ENCODE measurements at places on chromosomes 11 and 22. TPM values are rescaled to one million over a fixed set of nuclear protein-coding genes. Genes with fewer than 3 reads are reported as not detected.
A peak's percentile ranks its signal among the peaks of the same experiment; 100 is the strongest.

DNA sequence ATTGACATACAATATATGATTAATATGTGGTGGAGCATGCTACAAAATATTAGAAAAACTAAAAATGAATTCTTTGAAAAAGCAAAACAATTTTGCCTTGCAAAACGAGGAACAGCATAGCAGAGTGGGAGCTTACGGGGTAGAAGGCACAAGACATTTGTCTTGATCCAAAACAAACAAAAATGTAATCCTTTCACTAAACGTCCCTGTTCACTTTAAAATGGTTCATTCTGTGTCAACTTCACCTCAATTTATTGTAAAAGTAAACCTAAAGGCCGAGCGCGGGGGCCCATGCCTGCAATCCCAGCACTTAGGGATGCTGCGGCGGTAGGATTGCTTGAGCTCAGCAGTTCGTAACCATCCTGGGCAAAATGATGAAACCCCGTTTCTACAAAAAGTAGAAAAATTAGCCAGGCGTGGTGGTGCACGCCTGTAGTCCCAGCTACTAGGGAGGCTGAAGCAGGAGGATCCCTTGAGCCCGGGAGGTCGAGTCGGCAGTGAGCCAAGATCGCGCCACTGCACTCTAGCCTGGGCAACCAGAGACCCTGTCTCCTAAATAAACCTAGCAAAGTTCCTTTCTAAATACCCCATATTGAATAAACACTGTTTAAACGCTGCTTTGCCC, 2.0 kb downstream of the PRDM10 start:
- H3K27ac ChIP-seq = peak overlapping the region; percentile 93
- H3K4me3 ChIP-seq = peak overlapping the region; percentile 82
- H3K36me3 ChIP-seq = peaks cover 14% of the 10 kb centered on the region
- no peaks in the 10 kb centered on the region for H3K27me3 ChIP-seq

GRCh38 chr11:78170874-78171549, 17.4 kb downstream of the KCTD21 start:
- H3K4me1 ChIP-seq = no peaks in the 10 kb centered on the region
- H3K27ac ChIP-seq = no peak overlapping the region
- no peak for DNase-seq
- H3K4me3 ChIP-seq = no peak overlapping the region
- H3K36me3 ChIP-seq = peaks cover 7% of the 10 kb centered on the region

GRCh38 chr11:37984991-37985390, 1387.0 kb upstream of the RAG2 start:
- H3K27ac ChIP-seq = no peak overlapping the region
- H3K4me1 ChIP-seq = no peaks in the 10 kb centered on the region
- no peaks in the 10 kb centered on the region for H3K36me3 ChIP-seq
- H3K4me3 ChIP-seq = no peak overlapping the region
- DNase-seq = no peak
- H3K27me3 ChIP-seq = no peaks in the 10 kb centered on the region

GRCh38 chr11:126062679-126063506, at the start of gene CDON:
Gene CDON, minus strand, starts transcription at chr11:126062866. Its CDS starts 39,390 bp downstream, at chr11:126023476.
- peak within 1 kb of the TSS; percentile 77 for H3K4me3 ChIP-seq
- peaks cover 55% of the 10 kb centered on the region for H3K27me3 ChIP-seq

DNA sequence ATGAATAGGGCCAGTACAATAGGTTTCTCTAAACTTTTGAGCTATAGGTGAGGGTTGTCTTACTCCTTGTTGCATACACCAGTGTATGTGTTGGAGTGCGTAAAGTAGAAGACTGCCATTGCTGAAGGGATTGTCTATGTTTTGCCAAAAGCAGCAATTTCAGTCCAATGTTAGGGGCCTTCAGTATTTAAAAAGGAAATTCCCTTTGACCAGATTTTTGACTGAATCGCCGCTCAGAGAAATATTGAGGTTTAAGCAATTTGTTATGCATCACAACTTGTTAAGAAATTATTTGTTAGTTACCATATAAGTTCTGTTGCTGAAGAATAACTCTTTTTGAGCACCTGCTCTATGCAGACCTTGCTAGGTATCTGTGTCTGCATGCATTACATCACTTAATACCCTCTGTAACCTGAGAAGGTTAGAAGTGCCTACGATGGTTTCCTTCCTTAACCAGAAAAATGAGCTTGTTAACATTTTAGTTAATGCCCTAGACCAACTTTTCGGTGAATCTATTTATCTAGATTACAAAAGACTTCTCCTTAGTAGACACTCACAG, 33.9 kb downstream of the MMP20 start:
- no peak overlapping the region for H3K27ac ChIP-seq
- DNase-seq = no peak
- no peaks in the 10 kb centered on the region for H3K27me3 ChIP-seq
- no peak overlapping the region for H3K4me3 ChIP-seq

DNA sequence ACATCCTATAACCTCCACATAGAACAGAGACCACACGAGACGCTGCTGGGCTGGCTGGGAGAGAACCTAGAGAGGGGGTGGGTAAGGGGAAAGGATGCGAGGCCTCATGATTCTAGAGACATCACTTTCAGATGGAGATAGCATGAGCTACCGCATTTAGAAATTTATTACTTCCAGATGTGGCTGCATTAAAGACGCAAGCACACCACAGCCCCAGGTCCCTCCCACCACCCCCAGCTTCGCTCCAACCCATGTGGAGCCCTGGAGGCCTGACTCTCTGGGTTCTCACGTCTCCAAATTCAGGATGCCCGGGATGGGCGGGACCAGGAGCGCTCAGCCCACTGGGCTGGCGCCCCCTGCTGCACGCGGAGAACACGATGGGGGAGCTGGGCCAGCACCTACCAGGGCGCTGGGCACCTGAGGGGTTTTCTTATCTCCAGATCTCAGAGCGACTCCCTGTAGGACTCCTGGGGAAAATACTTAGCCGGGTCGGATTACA, 13.6 kb downstream of the MRPL21 start:
- H3K27ac ChIP-seq = no peak overlapping the region
- no peak overlapping the region for H3K4me3 ChIP-seq
- H3K4me1 ChIP-seq = no peaks in the 10 kb centered on the region
- no peaks in the 10 kb centered on the region for H3K27me3 ChIP-seq
- H3K36me3 ChIP-seq = peaks cover 24% of the 10 kb centered on the region

DNA sequence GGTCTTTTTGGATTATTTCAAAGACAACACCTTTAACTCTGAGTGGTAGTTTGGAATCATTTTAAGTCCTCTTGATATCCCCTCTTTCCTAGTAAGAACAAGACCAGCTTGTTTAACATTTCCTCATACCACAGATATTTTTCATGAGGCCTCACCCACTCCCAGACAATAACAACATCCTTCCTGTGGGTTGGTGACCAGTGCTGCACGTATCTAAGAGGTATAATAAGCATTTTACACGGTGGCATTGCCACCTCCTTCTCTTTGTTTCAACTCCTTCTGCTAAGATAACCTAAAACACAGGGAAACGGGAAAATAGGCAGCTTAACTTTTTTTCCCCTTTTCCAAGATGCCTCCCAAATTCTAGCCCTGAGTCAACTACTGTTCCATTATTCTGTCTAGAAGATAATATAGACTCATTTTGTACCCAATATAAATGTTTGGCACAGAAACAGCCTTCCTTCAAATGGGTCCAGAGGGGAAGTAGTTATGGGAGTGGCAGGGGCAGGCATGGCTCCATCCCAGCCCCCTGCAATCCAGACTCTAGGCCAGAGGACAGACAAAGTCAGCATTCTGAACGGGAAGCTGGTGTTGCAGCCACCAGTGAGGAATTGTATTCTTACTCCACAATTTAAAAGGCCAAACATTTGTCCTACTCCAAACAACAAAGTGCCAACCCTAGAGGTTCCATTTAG, 28.5 kb downstream of the MAML2 start:
- H3K27me3 ChIP-seq = no peaks in the 10 kb centered on the region
- H3K36me3 ChIP-seq = peaks cover 55% of the 10 kb centered on the region
- H3K27ac ChIP-seq = peak overlapping the region; percentile 77
- H3K4me1 ChIP-seq = peaks cover 67% of the 10 kb centered on the region
- DNase-seq = peak; percentile 17

DNA sequence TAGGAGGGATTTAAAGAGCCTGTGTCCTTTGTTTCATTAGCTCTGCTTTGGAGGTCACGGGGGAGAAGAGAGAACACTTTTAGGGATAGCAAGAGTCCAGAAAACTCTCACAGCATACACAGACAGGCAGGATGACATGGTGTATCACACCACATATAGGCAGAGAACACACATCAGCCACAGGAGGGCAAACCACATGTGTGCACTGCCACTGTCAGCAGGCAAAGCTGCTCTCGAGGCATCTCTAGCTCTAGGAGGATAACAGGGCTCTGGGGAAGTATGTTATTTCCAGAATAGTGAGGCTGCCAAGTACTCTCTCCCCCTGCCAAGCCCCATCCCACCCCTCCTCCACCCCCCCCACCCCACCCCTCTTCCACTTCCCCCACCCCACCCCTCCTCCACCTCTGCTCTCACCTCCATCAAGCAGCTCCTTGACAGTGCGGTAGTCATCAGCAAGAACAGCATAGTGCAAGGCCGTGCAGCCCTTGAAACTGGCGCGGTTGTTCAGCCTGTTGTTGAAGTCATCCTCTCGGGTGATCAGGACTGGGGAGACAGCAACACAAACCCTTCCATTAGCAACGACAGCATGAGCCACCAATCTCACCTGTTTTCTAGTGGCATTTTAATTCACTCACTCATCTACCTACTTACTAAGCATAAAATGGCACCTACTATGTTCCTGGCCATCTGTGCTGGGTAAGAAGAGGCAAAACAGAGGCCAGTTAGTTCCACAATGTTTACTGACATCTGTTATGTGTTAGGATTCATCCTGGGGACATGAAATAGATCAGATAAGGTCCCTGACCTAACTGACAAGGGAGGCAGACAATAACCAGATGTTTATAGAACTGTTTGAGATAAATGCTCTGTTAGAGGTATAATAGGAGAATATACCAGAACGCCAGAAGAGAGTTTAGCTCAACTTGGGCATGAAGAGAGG, 75.6 kb downstream of the CLPB start:
- no peaks in the 10 kb centered on the region for H3K36me3 ChIP-seq
- no peak overlapping the region for H3K27ac ChIP-seq

GRCh38 chr11:103441021-103441420, 331.8 kb downstream of the DYNC2H1 start:
- DNase-seq = no peak
- no peaks in the 10 kb centered on the region for H3K36me3 ChIP-seq
- no peaks in the 10 kb centered on the region for H3K27me3 ChIP-seq
- no peak overlapping the region for H3K4me3 ChIP-seq

GRCh38 chr22:22038178-22038880, 55.7 kb upstream of the TOP3B start:
- peaks cover 17% of the 10 kb centered on the region for H3K27me3 ChIP-seq
- DNase-seq = no peak
- H3K27ac ChIP-seq = no peak overlapping the region
- no peaks in the 10 kb centered on the region for H3K36me3 ChIP-seq
- H3K4me3 ChIP-seq = no peak overlapping the region

DNA sequence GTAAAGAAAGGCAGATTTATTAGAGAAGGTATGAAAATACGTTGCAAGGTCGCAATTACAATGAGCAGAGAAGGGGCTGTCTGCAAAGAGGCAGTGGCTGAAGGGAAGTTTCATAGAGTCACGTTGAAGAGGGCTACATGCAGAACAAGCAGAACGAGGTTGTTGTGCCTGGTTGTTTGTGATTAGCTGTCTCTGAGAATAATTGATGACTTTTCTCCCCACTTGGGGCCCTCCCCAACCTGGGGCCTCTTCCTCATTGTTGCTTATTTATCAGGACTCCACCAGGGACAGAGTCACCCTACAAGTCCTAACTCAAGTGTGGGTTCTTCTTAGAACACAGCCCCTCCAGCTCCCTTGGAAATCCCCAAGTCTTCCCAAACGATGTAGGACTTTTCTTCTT, 29.1 kb downstream of the CSF2RB start:
- H3K27me3 ChIP-seq = peaks cover 16% of the 10 kb centered on the region
- H3K4me1 ChIP-seq = no peaks in the 10 kb centered on the region
- no peak overlapping the region for H3K27ac ChIP-seq
- H3K36me3 ChIP-seq = no peaks in the 10 kb centered on the region

- peaks cover 2% of the 10 kb centered on the region for H3K27me3 ChIP-seq
- no peak overlapping the region for H3K4me3 ChIP-seq
- H3K36me3 ChIP-seq = no peaks in the 10 kb centered on the region
- DNase-seq = no peak
- H3K4me1 ChIP-seq = peaks cover 2% of the 10 kb centered on the region
- no peak overlapping the region for H3K27ac ChIP-seq
Observed at GRCh38 chr11:15816260-15816871, 540.0 kb downstream of the SOX6 start.

DNA sequence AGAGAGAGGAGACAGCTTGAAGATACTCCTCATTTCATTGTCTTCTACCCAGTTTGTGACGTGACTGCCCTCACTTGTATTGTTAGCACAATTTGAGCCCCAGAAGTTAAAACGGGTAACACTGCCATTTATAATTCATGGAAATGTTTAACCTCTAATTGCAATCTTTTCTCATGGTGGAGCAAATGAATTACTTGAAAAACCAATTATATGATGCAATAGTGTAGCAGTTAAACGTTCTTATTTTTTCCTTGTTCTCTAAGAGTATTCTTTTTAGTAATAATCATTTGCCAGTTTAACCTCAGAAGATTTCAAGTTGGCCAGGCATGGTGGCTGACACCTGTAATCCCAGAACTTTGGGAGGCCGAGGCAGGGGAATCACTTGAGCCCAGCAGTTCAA, 56.6 kb downstream of the CDON start:
- H3K27ac ChIP-seq = no peak overlapping the region
- H3K36me3 ChIP-seq = no peaks in the 10 kb centered on the region
- DNase-seq = no peak
- H3K4me1 ChIP-seq = no peaks in the 10 kb centered on the region

DNA sequence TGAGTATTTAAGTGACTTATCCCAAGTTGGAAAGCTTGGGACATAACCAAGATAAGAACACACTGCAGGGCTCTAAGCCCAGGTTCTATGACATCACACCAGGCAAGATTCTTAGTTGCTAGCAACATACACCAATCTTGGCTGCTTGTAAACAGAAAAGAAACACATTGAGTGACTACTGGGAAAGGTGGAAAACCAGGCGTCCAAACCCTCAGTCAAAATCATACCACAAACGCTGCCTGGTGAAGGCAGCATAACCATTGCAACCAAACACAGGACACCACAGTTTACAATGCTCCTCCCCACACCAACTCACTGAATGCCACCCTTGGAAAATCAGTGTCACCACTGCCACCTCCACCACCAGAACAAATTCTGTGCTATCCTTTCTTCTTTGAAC, 379.9 kb downstream of the TTC28 start:
- H3K4me3 ChIP-seq = no peak overlapping the region
- H3K27me3 ChIP-seq = no peaks in the 10 kb centered on the region

CD3G gene
- total RNA-seq = 264 TPM

- no peak overlapping the region for H3K27ac ChIP-seq
- H3K27me3 ChIP-seq = no peaks in the 10 kb centered on the region
- H3K4me3 ChIP-seq = no peak overlapping the region
- peak; percentile 5 for DNase-seq
- peaks cover 3% of the 10 kb centered on the region for H3K36me3 ChIP-seq
- peaks cover 18% of the 10 kb centered on the region for H3K4me1 ChIP-seq
Observed at GRCh38 chr11:44625759-44626523, 60.5 kb downstream of the CD82 start.

DNA sequence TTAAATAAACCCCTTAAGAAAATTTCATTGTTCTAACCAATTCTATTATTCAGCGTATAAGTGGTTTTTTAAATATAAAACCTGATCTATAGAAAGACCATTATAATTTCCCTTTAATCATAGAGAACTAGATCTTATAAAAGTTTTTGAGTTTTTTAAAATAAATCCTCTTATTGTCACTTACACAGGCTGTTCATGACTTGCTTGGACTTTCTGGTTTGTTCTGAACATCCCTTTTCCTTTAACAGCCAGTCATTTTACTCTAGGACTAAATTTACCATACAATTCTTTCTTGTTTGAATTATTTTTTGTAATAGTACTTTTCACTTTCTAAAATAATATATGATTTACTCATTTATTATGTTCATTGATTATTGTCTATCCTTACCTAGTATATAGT, 4.7 kb downstream of the NXPE2 start:
- H3K4me1 ChIP-seq = no peaks in the 10 kb centered on the region
- H3K27ac ChIP-seq = no peak overlapping the region
- no peaks in the 10 kb centered on the region for H3K27me3 ChIP-seq
- DNase-seq = no peak
